Caco-2 (cell line): ENCODE measurements at places on chromosomes 6 and 20.

DNA sequence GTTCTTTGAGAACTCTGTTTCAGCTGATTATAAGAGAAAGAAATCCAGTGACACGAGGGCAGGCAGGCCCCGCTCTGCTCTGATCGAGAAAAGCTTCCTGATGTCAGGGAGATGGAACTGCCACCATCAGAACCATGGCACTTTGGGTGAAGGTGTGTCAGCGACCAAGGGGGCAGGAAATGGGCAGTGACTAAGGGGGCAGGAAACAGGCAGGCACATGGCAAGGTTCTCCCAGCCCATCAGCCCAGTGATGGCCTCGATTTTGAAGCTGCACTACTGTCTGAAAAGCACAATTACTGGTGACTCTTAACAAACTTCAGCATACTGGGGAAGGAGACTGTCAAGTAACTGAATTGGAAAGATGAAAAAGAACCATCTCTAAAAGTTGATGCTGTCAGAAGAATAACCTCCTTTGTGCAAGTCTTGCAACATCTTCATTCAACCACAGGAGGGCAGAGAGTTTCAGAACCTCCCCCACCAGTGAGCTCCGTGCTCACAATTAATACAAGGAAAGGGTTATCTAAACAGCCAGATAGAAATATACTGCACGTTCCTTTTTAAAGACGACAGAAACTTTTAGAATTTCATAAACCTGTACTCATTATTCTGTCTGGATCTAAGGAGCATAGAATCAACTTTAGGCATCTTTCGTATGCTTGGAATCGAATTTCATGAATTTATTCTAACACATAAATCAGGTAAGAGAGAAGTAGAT, 39.1 kb downstream of the TMX4 start:
- DNase-seq = peak; percentile 46

DNA sequence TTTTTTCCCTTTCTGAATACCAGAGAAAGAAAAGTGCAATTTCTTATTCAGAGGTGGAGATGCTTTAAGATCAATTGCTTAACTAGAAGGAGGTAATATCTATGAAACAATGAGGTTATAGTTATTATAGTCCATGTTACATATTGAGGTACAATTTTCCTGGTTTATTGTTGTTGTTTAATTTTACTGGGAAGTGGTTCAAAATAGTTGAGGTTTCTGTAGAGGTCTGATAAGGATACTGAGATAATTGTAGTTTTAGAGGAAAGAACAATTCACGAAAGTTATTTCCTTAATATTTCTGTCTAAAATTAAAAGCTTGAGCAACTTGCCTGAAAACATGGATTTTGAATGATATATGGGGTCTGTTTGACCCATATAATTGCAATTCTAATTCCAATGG, 51.4 kb downstream of the DOK5 start:
- DNase-seq = no peak

- no peak for DNase-seq
Observed at GRCh38 chr6:85287654-85288053, 162.2 kb upstream of the NT5E start.

DNA sequence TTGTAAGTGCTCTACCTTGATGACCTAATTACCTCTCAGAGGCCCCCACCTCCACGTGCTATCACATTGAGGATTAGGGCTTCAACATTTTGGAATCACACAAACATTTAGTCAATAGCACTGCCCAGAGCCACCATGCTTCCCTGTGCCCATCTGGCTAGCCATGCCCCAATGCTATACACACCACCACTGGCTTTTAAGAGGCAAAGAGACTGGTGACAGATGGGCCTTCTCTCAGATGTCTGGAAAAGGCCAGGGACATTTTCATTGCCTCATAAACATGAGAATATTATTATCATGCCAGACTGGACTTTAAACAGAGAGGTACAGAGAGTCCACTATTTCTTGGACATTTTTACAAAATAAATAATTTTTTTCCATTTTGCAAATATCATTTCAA, 29.8 kb downstream of the TRMT6 start:
- DNase-seq = no peak

GRCh38 chr6:85321906-85322305, 128.0 kb upstream of the NT5E start:
- no peak for DNase-seq

- no peak for DNase-seq
Observed at GRCh38 chr6:111870051-111870741, 3.1 kb downstream of the FYN start.

- DNase-seq = peak; percentile 62
Observed at GRCh38 chr20:8722277-8722928, 346.5 kb upstream of the PLCB4 start.

DNA sequence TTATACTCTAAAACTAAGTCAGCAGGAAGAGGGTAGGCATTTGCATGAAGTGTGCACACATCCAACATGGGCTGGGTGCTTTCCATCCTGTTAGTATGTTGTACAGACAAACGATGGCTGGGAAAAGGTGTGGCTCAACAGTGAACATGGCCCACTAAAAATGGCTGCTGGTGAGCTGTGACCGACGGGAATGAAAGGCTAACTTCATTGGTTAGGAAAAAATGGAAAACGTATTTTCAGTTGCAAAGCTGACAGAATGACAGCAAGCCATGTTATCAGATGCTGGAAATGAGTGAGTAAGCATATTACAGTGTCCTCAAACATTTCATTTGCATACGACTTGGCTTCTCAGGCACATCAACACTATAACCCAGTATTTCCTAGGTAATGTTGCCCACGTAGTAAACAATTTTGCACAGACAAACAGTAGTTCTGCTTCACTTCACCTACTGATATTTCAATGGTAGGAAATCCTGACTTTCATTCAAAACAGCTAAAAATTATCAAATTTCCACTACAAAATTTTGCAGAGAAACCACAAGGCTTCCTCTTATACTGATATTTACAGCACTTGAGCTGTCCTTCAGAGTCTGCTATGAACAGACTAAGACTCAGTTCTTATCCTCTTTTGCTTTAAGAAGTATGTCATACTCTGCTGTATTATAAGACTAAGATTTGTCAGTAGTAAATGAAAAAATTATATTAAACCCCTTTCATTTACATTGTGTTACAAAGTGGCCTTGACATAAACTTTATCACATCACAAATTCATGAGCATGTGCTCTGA, 98.9 kb downstream of the IRF4 start:
- no peak for DNase-seq

GRCh38 chr20:36197271-36197670, 39.0 kb upstream of the AAR2 start:
- DNase-seq = no peak
